Fibroblast of the aortic adventitia (primary cell): ENCODE measurements at places on chromosomes 2 and 18.

- peak; percentile 42 for DNase-seq
Observed at GRCh38 chr2:137252934-137253333, 487.6 kb downstream of the THSD7B start.

DNA sequence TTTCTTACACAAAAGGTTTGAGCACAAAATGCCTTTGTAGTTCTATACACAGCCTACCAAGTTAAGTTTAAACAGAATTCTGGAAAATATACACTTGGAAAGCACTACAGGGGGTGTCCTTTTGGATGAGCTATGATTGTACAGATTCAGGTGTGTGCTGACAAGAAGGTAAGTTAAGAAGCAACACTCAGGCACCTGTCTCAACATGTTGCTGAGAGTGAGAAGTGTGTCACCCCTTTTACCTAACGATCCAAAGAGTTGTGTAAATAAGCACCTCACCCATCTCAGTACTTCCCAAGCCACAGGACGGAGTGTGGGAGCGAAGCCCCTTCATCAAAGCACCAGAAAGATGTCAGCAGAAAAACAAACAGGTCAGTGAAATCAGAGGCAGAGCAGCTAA is 109.5 kb upstream of the DAPL1 start:
- DNase-seq = no peak

DNA sequence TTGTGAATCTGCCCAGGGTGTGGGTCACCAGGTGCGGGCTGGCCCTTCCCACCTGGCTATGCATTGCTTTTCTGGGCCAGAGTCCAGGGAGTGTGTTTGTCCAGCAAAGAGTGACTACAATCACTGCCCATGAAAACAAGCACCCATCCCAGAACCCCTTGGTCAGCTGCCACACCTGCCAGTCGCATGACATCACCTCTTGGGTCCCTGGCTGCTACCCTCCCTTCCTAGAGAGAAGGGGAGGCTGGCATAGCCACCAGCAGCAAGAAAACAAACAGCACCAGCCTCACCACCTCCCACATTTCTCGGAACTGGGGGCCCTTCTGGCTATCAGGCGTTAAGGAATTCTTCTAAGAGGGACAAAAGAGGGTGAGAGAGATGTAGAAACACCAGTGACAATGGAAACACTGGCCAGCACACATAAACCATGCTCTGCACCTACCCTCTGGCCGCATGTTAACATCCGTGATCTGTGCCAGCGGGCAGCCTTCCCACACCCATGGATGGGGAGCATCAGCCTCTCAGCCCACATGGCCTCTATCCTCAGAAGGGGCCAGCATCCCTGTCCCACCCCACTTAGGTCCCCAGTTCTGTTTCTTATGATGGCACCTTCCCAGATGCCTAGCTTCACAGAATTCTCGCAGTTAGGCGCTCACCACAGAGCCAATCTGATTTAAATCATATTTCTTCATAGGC is 109.7 kb upstream of the GLI2 start:
- DNase-seq = no peak

- DNase-seq = no peak
Observed at GRCh38 chr18:46408334-46408987, 248.6 kb downstream of the LOXHD1 start.

- no peak for DNase-seq
Observed at GRCh38 chr2:20165677-20166509, 59.0 kb downstream of the SDC1 start.

- peak; percentile 75 for DNase-seq
Observed at GRCh38 chr18:9513971-9514512, 38.7 kb downstream of the RALBP1 start.

DNA sequence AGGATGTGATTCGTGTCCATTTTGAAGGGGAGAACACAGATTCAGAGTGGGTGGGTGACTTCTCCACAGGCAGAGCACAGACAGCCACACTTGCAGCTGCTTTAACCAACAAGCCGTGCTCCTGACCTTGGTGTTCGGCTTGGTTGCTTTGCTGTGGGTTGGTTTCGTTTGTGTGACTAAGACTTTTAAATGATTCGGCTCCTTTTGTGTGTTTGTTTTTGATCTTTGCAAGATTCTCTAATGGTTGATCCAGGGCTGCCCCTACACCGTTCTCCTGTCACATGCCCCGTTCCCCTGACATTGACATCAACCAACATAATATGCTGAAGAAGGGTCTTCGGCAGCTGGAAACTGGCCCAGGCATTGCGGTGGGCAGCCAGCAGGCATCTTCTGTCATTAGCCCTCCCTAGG is 95.9 kb upstream of the MBOAT2 start:
- DNase-seq = no peak

DNA sequence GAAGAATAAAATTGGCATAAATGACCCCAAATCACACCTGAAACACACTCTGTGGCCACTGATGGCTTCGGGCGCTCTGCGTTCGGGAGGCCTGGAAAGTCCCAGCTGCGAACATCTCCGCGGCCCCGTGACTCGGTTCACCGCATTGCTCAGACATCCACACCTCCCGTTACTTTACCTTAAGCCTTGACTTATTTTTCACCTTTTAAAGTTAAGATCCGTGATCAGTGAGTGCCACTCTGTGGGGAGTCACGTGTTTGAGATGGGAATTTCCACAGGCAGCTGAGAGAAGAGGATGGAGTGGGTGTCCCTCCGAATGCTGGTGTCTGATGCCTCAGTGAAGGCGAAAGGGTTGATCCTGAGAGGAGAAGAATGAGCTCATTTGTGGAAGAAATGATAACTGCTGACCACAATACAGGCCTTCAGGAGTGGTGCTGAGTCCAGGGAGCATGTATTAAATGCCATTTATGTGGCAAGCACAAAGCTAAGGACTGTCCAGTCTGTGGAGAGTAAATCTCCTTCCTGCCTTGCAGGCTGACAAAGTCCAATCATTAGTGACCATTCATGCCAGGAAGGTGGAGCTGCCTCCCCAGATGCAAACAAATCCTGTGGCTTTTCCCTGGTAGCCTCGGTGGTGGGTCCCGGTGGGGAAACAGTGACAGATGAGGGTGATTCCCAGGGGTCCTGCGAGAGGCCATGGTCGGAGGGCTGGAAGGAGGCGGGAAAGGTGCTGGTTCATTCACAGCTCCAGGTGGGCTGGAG is 168.8 kb downstream of the RTP5 start:
- DNase-seq = no peak

- no peak for DNase-seq
Observed at GRCh38 chr2:217206016-217206725, 346.3 kb upstream of the TNP1 start.

GRCh38 chr2:101704046-101704466 is 6.5 kb downstream of the MAP4K4 start:
- peak; percentile 94 for DNase-seq

DNA sequence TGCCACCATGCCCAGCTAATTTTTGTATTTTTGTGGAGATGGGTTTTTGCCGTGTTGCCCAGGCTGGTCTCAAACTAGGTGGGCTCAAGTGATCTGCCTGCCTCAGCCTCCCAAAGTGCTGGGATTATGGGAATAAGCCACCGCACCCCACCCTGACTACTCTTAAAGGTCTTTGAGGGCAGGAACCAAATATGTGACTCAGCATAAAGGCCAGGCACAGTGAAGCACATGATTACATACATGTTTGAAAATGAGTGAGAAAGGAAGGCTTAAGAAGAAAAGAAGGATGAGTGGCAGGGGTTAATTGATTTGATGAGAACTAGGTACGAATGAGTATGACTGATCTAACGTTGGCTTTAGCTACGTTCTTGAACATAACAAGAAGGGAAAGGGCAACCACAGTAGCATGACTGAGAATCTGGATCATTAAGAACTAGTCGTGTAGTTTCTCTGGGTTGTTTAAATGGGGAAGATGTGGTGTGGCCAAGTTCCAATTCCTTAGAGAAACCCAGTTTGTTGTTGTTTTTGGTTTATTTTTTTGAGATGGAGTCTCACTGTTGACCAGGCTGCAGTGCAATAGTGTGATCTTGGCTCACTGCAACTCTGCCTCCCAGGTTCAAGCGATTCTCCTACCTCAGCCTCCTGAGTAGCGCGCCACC is 6.8 kb downstream of the RESP18 start:
- DNase-seq = no peak

GRCh38 chr2:129673234-129673633 is 306.2 kb upstream of the RAB6C start:
- DNase-seq = no peak

GRCh38 chr2:2012505-2012904 is 268.2 kb upstream of the PXDN start:
- no peak for DNase-seq

GRCh38 chr2:204114295-204115136 is 178.0 kb downstream of the ICOS start:
- no peak for DNase-seq

DNA sequence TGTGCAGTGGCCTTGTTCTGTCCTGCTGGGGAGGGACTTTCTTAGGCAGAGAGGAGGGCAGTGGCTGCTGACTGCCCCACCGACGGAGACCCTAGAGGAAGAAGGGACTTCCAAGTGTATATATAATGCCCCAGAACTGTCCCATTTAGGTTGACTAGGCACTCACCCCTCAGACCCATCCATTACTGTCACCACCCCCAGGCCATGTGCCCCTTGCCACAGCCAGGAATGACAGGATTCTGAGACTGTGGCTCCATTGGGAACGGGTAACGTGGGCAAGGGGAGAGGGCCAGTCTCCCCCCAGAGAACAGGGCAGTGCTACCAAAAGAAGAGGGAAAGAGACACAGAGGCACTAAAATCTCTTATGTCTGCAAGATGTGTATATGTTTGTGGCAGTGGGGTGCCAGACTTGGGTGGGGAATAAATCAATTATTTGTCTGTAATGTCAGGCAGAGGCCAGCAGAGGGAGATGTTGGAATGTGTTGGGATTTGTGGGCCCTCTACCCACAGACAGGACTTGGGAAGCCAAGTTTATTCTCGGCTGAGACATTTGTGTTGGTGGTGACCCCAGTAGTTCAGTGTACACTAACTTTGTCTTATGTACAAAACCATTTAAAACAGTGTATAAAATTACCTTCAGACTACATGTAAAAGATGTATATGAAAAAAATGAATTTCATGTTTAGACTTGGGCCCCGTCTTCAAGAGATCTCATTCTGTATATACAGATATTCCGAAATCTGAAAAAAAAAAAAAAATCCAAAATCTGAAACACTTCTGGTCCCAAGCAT is 24.0 kb upstream of the TMEM37 start:
- DNase-seq = peak; percentile 73
